MG63 (cell line): ENCODE measurements at places on chromosomes 7 and 10. TPM values are rescaled to one million over a fixed set of nuclear protein-coding genes. Genes with fewer than 3 reads are reported as not detected.
A peak's percentile ranks its signal among the peaks of the same experiment; 100 is the strongest.

- peak; percentile 61 for DNase-seq
Measured at GRCh38 chr10:125159932-125160855, at the start of gene CTBP2. Gene CTBP2, minus strand, starts transcription at chr10:125160563.

GRCh38 chr7:115864082-115864481 lies 166.5 kb downstream of the TFEC start:
- no peak for DNase-seq

DNA sequence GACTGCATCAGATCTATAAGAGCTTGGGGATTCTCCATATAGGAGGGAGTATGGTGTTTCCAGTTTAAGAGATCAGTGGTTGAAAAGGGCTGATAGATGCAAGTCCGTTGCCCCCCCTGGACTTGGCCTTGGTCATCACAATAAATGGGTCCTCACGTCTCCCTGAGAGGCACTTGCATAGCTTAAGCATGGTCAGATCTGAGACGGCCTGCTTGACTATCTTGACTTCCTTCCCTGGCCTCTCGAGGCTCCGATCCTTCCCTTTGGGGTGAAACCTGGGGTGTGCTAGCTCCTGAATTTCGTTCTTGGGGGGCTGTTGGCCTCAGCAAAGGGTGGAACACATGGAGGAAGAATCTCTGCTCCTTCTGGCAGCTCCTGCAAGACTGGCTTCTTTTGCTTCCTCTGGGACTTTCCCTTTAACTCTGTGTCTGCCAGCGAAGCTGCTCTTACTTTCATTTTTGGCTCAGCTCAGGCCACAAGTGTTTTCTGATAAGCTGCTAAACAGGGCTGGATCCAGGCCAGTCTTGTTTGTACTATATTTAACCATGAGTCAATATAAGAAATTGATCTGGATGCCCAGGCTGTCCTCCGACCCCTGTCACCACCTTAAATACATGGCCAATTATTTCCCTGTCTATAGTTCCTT lies 11.2 kb upstream of the ZNF485 start:
- peak; percentile 19 for DNase-seq

DNA sequence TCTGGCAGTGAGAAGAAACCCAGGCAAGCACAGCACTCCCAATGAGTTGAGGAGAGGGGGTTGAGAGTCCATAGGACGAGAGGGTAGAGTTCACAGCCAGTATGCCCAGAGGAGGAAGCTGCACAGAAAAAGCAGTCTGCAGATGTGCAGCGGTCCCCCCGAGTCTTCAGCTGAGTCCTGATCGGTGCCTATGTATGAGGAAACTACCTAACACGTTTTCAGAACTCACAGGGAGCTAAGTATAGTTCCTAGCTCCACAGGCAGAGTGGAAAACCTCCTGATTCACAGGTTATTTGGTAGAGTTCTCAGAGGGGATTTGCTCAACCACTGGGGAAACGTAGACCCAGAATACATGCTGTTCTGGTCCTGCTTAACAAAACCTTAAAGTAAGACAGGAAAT lies 271.3 kb upstream of the CNTNAP2 start:
- peak; percentile 4 for DNase-seq

DNA sequence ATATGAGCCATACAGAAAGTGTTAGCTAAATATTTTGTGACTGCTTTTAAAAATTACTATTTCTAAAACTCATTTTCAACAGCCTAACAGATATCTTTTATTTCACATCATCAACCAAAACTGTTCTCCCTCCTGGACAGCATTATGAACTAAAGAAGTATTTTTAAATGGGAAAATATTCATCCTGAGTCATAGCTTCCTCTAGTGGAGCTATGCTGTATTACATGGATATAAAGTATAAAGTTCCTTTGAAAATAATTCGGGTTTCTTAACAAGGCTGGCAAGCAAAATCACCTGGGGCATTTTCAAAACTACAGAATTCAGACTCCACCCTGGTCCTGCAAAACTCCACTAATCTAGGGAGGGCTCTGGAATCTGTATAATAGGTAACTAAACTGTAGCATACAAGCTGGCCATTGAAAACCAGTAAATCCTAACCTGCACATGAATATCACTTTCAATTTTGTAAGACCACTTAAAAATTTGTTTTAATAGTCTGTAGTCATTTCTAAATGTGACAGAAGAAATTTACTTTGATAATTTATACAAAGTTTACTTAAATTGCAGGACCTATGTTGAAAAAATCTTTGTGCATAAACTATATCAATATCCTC lies 53.5 kb downstream of the SCIN start:
- no peak for DNase-seq

Gene NEBL
- 0.03 and 0.07 TPM in 2 replicates for total RNA-seq

- DNase-seq, result no peak
Measured at GRCh38 chr7:128931965-128932861, 5.5 kb upstream of the IRF5 start.

- no peak for DNase-seq
Measured at GRCh38 chr7:151885202-151885580, 8.3 kb upstream of the PRKAG2 start.

Gene ACTR3C
- not detected in 2 replicates for total RNA-seq

GRCh38 chr10:32605787-32606186 lies 159.8 kb downstream of the CCDC7 start:
- DNase-seq, result no peak

- DNase-seq, result no peak
Measured at GRCh38 chr7:133584956-133585668, 332.2 kb downstream of the EXOC4 start.

- no peak for DNase-seq
Measured at GRCh38 chr7:86942995-86943394, 116.5 kb downstream of the ELAPOR2 start.

Gene TMEM270
- not detected in 2 replicates for total RNA-seq

DNA sequence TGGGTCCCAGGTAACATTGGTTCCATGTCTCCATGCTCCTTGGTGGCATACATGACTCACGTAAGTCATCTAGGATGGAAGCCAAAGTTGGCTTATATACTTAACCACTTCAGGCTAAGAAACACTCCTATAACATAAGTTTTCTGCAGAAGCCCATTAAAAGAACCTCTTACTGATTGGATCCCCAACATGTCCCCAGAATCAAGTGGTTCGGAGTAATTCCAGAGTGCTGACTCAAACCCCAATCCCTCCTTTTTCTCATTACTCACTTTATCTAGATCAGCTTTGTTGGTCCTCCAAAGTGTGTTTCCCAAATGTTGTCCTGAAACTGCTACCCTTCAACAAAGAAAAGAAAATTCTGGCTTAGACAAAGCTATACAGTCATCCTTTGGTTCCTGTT lies 10.1 kb upstream of the ATOH7 start:
- DNase-seq, result no peak

GRCh38 chr10:422241-422640 lies 267.2 kb downstream of the DIP2C start:
- no peak for DNase-seq

GRCh38 chr7:113008755-113009154 lies 77.9 kb downstream of the GPR85 start:
- DNase-seq, result no peak

DNA sequence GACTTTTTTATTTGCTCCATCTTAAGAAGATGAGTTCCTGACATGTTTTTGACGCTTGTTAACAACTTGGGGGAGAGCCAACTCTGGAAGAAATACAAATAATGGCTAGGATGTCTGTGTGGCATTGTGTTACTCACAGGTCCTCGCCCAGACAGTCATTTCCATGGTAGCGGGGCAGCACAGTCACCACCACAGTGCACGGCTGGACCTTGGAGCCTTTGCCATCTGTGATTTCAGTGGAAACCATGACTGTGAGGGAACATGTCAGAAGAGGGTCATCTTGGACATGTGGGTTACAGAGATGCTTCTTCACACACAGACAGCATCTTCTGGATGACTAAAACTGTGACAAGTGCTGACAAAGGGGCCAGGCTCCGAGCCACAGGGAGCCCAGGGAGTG lies 74.5 kb downstream of the PKD1L1 start:
- DNase-seq, result peak; percentile 10
